ENCODE measurements at places on chromosomes 13 and 19. TPM values are rescaled to one million over a fixed set of nuclear protein-coding genes. Genes with fewer than 3 reads are reported as not detected.

The CLIP3 gene
- total RNA-seq: 6.3 TPM

The MBD3L3 gene
- total RNA-seq: not detected

- DNase-seq: peak; percentile 79
Measured at GRCh38 chr19:45154064-45154827, 6.5 kb downstream of the NKPD1 start.

GRCh38 chr19:35455616-35456201 is 7.7 kb downstream of the FFAR2 start:
- DNase-seq: no peak
